ENCODE measurements at places on chromosomes 2 and 18.

DNA sequence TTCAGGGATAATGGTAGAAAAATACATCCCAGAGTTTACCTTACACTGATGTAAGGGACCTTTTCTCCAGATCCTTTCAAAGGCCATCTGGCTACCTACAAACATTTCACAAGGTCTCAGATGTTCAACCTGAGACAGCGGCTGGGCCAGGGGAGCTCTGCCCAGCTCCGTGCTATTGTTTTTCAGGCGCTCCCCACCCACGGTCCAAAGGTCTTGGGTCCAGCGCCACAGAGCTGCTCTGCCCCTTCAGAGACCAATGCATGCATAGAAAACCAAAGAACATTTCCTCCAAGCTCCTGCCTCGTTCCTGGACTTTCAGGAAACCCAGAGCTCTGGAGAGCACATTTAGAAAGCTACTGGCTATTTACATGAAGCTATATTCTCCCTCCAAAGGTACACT lies 40.3 kb downstream of the COPS8 start:
- DNase-seq: no peak

GRCh38 chr2:157245846-157246764 lies 11.4 kb upstream of the GALNT5 start:
- DNase-seq: no peak

GRCh38 chr2:393711-394696 lies 106.1 kb upstream of the ALKAL2 start:
- peak; percentile 57 for DNase-seq

DNA sequence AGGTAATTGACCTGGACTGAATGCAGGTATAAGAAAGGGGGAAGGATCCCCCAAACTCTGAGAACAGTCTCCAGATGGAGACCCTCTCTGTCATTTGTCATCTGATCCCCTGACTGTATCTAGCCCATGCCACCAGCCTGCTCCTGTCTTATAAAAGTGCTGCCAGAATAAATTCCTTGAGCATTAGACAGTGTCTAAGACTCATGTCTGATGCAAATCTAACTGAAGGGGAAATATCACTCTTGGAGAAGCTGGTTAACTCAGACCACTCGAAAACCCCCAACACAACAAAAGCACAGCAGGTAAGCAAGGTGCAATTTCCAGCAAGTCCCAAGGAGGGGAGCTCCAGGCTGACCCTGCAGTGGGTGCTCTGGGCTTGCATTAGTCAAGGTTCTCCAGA lies 40.9 kb upstream of the KDM3A start:
- no peak for DNase-seq

DNA sequence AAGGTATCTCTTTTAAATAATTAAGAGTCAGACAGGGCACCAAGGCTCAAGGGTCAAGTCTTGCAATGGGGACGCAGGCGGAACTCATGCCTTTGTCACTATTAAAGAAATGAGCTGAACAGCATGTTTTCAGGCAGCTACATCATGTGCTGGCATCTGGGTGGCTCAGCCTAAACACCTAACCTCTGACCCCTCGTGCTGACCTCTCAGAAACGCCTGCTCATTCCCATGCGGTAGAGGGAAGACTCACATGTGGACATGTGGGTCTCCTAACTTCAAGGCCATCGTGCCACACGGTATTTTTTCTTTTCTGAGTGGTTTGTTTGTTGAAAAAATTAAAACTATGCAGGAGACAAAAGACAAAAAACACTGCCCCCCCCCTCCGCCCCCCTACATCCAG lies 31.3 kb downstream of the CYP27C1 start:
- DNase-seq: no peak

GRCh38 chr2:178846458-178846802 lies 39.2 kb upstream of the TTN start:
- no peak for DNase-seq

DNA sequence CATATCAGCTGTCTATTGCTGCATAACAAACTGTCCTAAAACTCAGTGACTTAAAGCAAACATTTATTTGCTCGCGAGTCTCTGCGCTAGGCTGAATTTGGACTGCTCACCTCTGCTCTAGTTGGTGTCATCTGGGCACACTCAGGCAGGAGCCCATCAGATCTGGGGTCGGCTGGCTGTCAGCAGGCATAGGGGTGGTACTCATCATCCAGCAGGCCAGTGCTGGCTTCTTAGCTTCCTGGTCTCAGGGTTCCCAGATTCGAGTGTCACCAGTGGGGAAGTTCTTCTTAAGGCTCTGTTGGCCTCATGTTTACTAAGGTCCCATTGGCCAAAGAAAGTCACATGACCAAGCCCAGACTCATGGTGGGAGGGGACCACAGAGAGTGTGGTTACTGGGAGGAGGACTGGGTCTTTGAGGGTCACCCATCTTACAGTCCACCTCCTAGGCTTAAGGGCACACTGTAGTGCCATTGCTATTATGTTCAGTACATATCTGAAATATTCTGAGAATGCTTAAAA lies 71.6 kb upstream of the ATG16L1 start:
- no peak for DNase-seq

- no peak for DNase-seq
These were observed 94.3 kb upstream of the TMEM18 start for GRCh38 chr2:771538-771937.

DNA sequence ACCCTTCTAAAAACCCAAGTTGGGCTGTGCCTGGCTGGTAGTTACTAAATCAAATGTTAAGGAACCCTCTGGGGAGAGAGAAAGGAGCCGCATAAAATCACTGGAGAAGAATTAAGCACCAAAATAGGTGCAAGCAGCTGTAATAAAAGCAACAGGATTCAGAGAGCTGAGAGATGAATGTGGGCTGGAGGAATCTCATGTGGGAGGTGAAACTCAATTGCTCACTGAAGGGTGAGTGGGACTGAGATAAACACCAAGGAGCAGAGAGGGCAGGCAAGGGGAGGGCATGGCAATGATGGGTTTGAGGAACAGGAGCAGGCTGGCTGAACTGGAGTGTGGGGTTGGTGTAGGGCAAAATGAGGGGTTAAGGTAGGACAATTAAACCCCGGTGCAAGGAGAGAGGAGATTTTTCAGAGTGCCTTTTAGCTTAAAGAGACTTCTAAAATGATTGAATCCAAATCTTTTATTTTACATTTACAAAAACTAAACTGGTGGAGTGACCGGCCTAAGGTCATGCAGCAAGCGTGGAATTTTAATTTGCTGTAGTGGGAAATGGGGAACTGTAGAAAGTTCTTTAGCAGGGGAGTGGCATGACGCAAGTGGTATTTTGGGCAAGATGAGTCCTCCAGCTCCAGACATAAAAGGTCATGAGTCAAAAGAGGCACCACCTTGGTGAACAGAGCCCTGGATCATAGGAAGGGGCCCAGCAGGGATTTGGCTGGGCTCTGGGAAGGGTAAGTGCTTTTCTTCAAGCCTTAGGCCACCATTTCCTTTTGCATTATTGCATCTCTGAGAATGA lies 10.5 kb downstream of the PLB1 start:
- DNase-seq: no peak

GRCh38 chr2:6224267-6224666 lies 532.1 kb downstream of the SOX11 start:
- DNase-seq: no peak

DNA sequence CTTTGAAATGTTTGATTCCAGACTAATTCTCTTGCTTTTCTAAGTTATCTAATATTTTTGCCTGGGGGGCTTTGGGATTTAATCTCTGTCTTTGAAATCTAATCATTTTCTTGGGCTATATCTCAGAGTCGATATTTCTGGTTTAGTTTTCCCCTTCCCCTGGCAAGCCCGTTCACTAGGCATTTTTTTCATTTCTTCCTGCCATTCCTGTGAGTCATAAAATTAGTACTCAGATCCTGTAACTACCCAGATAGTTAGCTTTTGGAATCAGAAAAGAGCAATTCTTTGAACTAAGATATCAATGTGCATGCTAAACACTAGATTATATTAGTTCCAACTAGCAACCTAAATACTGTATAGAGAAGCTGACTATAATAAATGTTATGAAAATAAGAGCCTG lies 29.4 kb upstream of the RNF149 start:
- DNase-seq: no peak

Measured in COR-L47 (cell line).